ENCODE measurements at places on chromosomes 13 and 19. TPM values are rescaled to one million over a fixed set of nuclear protein-coding genes. Genes with fewer than 3 reads are reported as not detected.

DNA sequence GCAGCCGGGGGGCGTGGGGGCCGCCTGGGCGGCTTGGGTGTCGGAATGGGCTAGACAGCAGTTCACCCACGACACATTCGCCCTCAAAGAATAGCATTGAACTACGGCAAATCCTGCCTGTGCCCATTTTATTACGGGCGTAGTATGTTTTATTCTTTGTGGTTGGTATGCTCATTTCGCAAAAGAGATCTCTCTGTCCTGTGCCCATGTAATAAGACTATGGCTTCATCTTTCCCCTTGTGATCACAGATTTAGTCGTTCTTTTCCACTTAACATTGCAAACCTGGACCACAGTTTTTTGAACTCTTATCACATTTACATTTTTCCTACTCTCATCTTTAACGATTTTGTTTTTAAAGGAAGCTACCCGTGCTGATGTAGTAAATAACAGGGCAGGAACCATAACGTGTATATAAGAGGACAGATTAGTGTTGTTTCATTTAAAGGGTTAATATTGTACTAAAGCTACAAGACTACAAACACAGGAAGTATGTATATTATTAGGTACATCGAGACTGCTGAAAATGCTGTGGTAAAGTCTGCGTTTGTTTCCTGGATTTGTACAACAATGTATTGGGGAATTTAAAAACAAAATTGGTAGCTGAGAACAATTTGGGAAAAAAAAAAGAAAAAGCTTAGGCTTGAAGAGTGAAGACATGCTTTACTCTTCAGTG, 3.2 kb upstream of the MYCBP2 start:
- no peaks in the 10 kb centered on the region for H3K4me1 ChIP-seq
- peak overlapping the region; percentile 76 for H3K27ac ChIP-seq
- peak overlapping the region; percentile 80 for H3K4me3 ChIP-seq
- no peak for DNase-seq
- H3K27me3 ChIP-seq, result peaks cover 2% of the 10 kb centered on the region

DNA sequence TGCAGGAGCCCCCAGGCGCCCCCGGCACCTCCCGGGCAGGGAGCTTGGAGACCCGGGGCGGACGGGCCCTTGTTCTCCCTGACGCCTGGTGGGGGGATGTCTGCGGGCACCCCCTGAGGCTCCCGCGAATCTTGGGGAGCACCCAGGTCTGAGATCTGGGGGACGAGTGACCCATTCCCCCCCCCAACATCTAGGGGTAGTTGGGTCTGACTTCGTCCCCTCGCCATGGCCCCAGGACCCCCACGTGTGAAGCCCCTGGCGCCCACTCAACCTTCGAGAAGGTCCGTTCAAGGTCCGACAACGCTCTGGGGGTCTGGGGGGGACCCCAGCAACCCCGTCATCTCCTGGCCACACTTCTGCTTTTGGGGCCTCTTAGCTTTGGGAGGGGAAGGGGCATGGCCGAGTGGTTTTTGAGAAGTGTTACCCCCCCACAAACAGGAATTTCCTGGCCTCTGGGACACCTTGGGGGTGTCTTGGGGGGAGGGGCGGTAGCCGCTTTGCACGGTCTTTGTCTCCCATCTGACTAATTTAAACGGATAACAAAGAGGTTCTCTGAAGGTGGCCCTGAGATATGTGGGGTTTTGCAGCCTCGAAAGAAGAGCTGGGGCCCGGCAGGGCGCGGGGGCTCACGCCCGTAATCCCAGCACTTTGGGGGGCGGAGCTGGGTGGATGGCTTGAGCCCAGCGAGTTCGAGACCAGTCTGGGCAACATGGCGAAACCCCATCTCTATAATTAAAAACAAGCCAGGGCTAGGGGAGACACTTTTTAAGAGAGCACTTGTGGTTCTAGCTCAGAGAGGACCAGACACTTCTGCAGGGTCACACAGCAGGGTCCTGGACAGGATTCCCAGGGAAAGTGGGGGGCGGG, 608 bp downstream of the CNN2 start:
- H3K4me1 ChIP-seq, result peaks cover 16% of the 10 kb centered on the region
- H3K36me3 ChIP-seq, result peaks cover 23% of the 10 kb centered on the region
- no peak for DNase-seq
- no peaks in the 10 kb centered on the region for H3K27me3 ChIP-seq
- peak overlapping the region; percentile 99 for H3K27ac ChIP-seq
- H3K4me3 ChIP-seq, result peak overlapping the region; percentile 93

Gene FCAR
- total RNA-seq, result not detected

Gene ZNF880
- 28.9 TPM for total RNA-seq

DNA sequence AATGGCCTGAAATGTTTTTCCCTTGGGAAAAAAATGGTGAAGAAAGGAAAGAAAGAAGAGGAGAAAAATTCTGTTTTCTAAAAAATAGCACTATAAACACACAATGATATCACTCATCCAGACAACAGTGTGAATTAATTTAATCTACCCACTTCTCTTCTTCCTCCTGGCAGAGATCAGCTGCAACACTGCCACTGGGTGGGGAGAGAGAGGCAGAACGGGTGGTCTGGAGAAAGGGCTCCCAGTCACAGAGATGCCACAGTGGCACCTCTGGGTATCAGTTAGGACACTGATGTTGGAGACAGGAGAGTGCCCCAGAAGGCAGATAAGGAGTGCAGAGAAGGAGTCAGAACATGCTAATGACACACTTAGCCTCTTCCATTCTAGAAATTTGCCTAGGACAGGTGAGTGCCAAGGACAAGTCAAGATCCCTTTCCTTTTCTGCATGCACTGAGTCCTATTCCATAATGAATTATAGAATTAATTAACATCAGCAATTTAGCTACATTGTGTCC, 168.6 kb downstream of the SUCLA2 start:
- H3K4me3 ChIP-seq, result no peak overlapping the region
- no peaks in the 10 kb centered on the region for H3K36me3 ChIP-seq
- H3K27me3 ChIP-seq, result peaks cover 6% of the 10 kb centered on the region
- no peaks in the 10 kb centered on the region for H3K4me1 ChIP-seq
- DNase-seq, result no peak

GRCh38 chr13:51676739-51677138, 92.5 kb downstream of the WDFY2 start:
- H3K27me3 ChIP-seq, result no peaks in the 10 kb centered on the region
- H3K4me3 ChIP-seq, result no peak overlapping the region
- peaks cover 3% of the 10 kb centered on the region for H3K4me1 ChIP-seq
- no peak overlapping the region for H3K27ac ChIP-seq

Gene TNNT1
- 1.3 TPM for total RNA-seq

GRCh38 chr13:113408562-113408961, 44.6 kb upstream of the GRTP1 start:
- no peak for DNase-seq
- no peak overlapping the region for H3K4me3 ChIP-seq
- H3K27ac ChIP-seq, result no peak overlapping the region
- H3K36me3 ChIP-seq, result no peaks in the 10 kb centered on the region

DNA sequence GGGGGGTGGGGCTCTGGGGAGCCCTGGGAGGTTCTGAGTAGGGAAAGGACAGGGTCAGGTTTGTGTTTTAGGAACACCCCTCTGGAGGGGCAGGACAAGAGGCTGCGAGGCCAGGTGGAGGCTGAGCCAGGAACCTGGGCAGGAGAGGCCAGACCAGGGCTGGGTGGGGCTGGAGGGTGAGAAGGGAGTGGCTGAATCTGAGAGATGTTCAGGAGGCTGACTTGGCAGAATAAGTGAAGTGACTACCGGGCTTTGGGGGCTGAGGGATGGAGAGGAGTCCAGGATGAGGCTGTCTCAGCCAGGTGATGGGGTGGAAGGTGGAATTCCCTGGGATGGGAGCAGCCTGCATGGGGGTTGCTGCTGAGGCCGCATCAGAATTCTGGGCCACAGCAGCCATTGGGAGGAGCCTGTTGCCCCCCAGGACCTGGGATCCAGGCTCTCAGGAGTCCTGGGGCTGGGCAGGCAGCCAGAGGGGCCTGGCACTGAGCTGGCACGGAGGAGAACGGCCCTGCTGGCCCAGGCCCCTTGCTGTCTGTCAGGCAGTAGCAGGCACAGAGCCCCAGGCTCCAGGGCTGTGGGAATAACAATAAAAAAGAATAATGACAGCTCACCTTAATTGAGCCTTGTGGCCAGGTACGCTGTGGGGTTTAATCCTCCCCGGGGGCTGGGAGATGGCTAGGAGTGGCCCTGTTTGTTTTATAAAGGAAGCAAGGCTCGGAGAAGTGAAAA, 3.3 kb downstream of the PPP5C start:
- H3K27me3 ChIP-seq, result no peaks in the 10 kb centered on the region
- no peak overlapping the region for H3K4me3 ChIP-seq
- peaks cover 18% of the 10 kb centered on the region for H3K4me1 ChIP-seq
- H3K36me3 ChIP-seq, result peaks cover 20% of the 10 kb centered on the region
- DNase-seq, result no peak

DNA sequence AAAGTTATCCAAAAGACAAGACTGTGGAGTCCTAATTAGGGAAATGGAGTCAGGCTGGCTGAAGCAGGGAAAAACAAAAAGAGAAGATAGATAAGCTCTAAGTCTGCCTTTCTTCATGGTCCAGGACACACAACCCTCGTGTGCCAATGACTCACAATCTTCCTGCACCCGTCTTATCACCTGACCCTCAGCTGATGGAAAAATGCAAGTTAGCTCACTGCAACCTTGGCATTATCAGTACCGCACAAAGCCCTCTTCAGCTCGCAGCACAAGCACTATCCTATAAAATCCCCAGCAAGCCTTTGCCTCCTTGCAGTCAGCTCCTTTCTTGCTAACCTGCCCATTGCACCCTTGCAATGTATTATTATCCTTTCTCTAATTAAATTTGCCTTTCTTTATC, 4.3 kb downstream of the OR7A5 start:
- H3K27ac ChIP-seq, result no peak overlapping the region
- H3K27me3 ChIP-seq, result no peaks in the 10 kb centered on the region
- no peak overlapping the region for H3K4me3 ChIP-seq

DNA sequence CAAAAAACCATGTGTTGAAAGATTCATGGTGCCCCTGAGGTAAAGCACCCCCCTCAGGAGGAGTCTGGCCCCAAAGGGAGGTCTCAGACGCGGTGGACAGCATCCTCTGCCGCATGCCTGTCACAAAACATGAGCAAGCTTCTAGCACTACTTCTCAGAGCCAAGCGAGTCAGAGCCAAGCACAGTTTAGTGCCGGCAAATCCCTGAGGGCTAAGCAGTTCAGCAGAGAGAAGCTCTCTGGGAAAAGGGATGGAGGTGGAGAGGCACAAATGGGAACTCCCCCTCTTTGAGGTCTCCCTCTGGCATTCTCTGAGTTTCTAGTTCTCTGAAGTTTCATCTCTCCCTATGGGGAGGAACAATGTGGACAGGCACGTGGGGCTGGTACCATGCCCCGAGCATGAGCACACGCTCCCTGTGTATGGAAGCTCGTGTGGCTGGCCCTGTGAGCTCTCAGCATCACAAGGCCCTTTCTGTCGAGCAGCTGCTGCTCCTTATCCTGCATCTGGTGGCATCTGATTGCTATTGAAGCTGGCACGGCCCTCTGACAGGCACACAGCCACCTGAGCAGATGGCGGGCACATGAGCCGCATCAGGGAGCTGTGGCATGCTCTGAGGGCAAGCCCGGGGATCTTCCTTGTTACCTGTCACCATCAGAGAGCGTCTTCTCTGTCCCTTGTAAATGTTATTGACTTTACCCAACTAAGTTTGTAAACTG, 325.1 kb downstream of the SLC7A1 start:
- no peak for DNase-seq
- H3K36me3 ChIP-seq, result no peaks in the 10 kb centered on the region
- no peak overlapping the region for H3K4me3 ChIP-seq
- H3K27ac ChIP-seq, result no peak overlapping the region
- H3K27me3 ChIP-seq, result no peaks in the 10 kb centered on the region

Gene ODAD3
- total RNA-seq, result under 0.01 TPM

GRCh38 chr19:44848036-44848811, 2.1 kb downstream of the NECTIN2 start:
- no peaks in the 10 kb centered on the region for H3K27me3 ChIP-seq
- peak overlapping the region; percentile 97 for H3K27ac ChIP-seq
- peak overlapping the region; percentile 97 for H3K4me3 ChIP-seq
- DNase-seq, result peak; percentile 57
- peaks cover 5% of the 10 kb centered on the region for H3K36me3 ChIP-seq
- H3K4me1 ChIP-seq, result peaks cover 12% of the 10 kb centered on the region

DNA sequence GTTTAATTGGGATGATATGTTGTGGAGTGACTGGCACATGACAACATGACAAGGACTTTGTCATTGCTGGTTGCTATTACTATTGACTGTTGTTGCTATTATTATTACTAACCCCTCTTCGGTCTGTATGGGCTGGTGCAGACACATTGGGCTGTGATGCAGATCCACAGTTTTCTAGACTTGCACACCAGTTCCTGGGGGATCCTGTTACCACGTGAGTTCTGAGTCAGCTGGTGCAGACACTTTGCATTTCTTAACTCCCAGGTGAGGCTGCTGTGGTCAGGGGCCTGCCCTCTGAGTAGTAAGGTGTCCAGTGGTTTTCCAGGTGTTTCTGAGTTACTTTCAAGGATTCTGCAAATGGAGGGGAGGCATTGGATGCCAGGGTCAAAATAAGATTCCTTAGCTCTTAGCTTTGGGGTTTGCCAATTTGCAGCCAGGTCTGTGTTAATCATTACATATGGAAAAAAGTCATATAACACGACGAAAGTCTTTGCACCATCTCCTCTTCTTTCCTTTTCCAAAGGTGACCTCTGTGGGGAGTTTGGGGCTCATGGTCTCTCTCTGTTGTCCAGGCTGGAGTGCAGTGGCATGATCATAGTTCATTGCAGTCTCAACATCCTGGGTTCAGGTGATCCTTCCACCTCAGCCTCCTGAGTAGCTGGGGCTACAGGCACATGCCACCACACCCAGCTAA, 19.3 kb downstream of the BICRA start:
- DNase-seq, result no peak
- peaks cover 5% of the 10 kb centered on the region for H3K36me3 ChIP-seq
- no peaks in the 10 kb centered on the region for H3K27me3 ChIP-seq
- no peak overlapping the region for H3K27ac ChIP-seq
- no peak overlapping the region for H3K4me3 ChIP-seq

DNA sequence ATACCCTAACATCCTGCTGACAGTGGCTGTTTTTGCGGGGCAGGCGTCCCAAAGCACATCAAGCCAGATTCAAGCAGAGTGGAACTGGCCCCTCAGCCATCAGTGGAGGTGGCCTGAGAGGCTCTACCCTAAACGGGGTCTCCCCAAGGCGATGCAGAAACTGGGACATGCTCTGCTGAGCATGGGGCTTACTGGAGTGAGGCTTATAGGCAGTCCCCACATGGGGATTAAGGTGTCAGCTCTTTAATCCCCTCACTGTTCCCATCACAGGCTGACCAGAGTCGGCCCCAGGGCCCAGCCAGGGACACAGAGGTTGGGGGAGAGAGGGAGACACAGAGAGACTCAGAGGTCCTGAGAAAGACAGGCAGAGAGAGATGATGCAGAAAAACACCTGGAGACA, 17.0 kb downstream of the CYP2F1 start:
- no peaks in the 10 kb centered on the region for H3K4me1 ChIP-seq
- peaks cover 24% of the 10 kb centered on the region for H3K27me3 ChIP-seq
- H3K27ac ChIP-seq, result no peak overlapping the region
- DNase-seq, result no peak

Gene OR7A5
- total RNA-seq, result not detected

Gene AMH
- total RNA-seq, result not detected

GRCh38 chr13:97743938-97744337, 209.5 kb upstream of the IPO5 start:
- H3K4me1 ChIP-seq, result no peaks in the 10 kb centered on the region
- no peaks in the 10 kb centered on the region for H3K36me3 ChIP-seq
- no peak overlapping the region for H3K4me3 ChIP-seq
- no peak for DNase-seq
- H3K27ac ChIP-seq, result no peak overlapping the region
- no peaks in the 10 kb centered on the region for H3K27me3 ChIP-seq
